ENCODE measurements at places on chromosomes 1 and 21.

GRCh38 chr21:15249285-15249993 lies 184.6 kb upstream of the NRIP1 start:
- DNase-seq = no peak

GRCh38 chr1:169570172-169570574 lies 16.1 kb downstream of the F5 start:
- no peak for DNase-seq

- DNase-seq = no peak
Measured at GRCh38 chr1:66176012-66176715, 357.8 kb upstream of the SGIP1 start.

GRCh38 chr1:204967451-204967850 lies 75.6 kb upstream of the CNTN2 start:
- DNase-seq = no peak

DNA sequence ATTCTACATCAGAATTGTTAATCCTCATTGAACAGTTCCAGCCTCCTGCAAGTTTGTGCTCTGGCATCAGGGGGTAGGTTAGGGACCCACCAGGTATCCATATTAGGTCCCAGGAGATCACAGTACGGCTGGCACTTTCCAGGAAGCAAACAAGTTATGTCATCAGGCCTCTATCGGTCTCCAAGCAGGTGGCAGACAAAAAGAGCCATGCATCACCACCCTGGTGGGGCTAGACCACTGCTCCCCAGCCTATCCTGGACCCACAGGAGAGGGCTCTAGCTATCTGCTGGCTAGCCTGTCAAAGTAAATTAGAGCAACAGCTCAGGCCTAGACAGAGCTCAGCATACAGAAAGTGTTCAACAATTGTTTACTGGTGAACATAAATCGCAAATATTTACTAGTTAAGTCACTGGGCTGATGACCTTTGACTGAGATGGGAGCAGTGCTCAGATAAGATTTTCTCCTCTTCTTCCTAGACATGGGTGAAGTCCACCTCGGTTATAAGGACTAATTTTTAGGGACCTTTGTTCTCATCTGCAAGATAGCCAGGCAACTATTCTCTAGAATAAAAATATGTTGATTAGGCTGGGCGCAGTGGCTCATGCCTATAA lies 6.4 kb downstream of the NUAK2 start:
- no peak for DNase-seq

DNA sequence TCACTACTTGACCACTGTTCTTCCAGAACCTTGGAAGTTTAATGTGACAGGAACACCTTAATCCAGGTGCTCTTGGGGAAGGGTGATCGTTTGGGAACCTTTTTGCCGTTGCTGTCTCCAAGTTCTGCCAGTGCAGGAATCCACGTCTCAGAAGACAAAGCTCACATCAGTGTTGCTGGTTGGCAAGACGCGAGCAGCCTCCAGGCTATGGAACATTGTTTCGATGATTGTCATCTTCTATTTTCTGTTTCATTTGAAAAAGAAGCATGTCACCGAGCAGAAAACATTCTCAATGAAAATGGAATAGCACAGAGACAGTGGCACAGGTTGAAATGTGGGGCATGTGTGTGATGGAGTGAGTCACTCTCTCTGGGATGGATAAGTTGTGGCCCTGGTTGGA lies 11.7 kb downstream of the STUM start:
- no peak for DNase-seq
